ENCODE measurements at places on chromosomes 6 and 20.
A peak's percentile ranks its signal among the peaks of the same experiment; 100 is the strongest.

- H3K36me3 ChIP-seq: no peaks in the 10 kb centered on the region
- no peak for DNase-seq
- no peaks in the 10 kb centered on the region for H3K27me3 ChIP-seq
- H3K4me3 ChIP-seq: no peak overlapping the region
Observed at GRCh38 chr20:33188421-33188820, 20.5 kb downstream of the BPIFA2 start.

- no peaks in the 10 kb centered on the region for H3K36me3 ChIP-seq
- DNase-seq: no peak
- H3K4me1 ChIP-seq: no peaks in the 10 kb centered on the region
Observed at GRCh38 chr6:11448038-11448437, 89.5 kb upstream of the TMEM170B start.

DNA sequence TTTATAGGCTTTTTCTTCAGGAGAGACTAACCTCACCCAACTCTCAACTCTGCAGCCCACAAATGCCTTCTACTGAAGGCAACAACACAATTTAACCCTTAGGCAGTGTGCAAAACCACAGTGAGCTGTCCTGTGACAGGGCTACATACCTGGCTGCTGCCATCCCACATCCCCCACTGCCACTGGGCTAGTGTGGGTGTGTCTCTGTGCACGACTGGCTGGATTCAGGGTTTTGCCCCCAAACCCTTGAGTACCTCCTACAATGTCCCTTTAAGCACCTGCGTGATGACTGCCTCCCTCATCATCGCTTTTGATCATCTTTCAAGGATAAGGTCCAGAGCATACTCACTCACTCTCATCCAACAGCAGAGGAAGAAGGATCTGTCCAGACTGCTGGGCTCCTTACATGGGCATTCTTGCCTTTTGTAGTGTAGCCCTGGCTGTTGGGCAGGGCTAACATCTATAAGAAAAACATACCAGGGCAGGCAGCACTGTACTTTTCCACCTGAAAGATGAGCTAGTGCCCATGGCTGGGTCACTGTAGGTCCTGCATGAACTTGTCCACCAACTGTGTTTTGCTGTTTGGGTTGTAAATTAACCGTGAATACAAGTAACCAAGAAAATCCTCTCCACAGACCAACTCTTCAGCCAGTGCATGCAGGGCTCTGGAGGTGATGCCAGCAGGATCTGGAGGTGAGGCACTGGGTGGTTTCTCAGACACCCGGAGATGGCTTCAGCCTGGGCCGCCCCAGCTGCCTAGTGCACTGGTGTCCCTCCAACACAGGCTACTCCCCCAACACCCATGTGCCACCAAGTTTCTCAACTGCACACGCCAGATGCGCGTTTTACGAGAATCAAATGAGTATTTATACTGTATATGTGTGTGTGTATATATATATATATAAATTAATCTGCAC, 45.2 kb downstream of the PLCG1 start:
- H3K36me3 ChIP-seq: peaks cover 41% of the 10 kb centered on the region
- no peak overlapping the region for H3K4me3 ChIP-seq
- H3K4me1 ChIP-seq: no peaks in the 10 kb centered on the region
- DNase-seq: no peak
- H3K27ac ChIP-seq: no peak overlapping the region

DNA sequence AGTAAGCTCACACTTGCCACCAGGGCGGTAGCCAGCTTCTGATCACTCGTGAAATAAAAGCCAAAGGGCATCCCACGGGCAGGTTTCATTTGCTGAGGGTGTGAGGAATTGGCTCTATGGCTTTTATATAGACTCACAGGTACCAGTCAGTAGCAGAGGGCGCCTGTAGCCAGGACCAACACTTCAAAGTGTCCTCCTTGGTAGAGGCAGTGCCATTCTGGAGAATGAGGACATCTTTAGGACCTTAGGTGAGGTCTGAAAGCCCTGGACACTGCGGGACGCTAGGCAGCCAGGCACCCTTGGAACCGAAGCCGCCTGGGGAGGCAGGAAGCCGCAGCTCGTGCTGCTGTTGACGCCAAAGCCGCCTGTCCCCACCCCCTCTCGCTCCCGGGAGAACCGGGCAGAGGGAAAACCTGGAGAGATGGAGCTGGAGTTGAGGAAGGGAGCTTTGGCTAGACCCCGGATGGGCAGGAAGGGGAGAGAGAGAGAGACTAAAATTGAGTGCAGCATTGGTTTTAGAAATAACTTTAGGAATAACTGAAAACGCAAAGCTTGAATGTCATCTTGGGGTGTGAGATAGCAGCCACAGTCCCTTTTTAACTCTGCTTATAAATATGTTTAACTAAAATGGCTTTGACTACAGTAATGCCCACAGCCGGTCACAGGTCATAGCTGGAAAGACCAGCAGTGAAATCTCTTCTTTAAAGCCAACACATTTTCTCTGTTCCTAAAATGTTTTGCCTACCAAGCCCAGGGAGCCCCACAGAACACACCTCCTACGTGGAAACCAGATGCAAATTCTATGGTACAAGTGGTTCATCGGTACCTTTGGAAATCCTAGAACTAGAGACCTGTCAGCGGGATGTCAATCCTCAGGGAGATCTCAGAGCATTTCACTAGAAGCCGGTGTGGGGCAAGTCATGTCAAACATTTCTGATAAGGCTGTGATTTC, 128.5 kb upstream of the CDYL start:
- peaks cover 15% of the 10 kb centered on the region for H3K4me1 ChIP-seq
- no peaks in the 10 kb centered on the region for H3K36me3 ChIP-seq
- no peaks in the 10 kb centered on the region for H3K27me3 ChIP-seq
- H3K27ac ChIP-seq: peak overlapping the region; percentile 4

DNA sequence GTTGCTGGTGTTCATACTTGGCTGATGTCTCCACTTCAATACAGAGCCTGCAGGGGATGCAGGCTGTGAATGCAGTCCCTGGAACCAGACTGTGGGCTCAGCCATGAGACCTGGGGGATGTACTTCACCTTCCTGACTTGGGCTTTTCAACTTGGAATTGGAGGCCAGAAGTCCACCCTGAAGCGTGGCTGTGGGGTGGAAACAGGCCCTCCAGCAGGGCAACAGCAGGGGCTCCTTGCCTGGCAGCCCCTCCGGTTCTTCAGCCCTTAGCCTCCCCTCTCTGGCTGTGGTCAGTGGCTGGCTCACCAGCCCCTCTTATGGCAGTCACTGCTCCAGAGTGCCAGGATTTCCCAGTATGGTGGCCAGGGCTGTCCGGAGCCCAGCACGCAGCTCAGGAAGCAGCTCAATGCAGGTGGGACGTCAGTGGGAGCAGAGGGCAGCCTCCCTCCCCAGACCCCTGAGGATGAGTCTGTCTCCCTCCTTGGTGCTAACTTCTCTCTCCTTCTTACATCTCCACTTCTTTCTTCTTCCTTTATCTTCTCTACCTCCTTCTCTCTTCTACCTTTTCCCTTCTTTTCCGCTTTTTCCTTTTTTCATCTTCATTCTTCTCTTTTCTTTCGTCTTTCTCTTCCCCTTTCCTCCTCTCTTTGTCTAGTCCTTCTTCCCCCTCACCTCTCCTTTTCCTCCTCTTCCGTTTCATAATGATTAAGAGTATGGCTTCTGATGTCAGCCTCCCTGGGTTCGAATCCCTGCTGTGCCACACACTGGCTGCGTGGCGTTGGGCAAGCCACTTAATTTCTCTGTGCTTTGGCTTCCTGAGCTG, 45.3 kb downstream of the SLC52A3 start:
- H3K27me3 ChIP-seq: peaks cover 58% of the 10 kb centered on the region
- no peaks in the 10 kb centered on the region for H3K4me1 ChIP-seq
- no peak overlapping the region for H3K27ac ChIP-seq
- no peak overlapping the region for H3K4me3 ChIP-seq

DNA sequence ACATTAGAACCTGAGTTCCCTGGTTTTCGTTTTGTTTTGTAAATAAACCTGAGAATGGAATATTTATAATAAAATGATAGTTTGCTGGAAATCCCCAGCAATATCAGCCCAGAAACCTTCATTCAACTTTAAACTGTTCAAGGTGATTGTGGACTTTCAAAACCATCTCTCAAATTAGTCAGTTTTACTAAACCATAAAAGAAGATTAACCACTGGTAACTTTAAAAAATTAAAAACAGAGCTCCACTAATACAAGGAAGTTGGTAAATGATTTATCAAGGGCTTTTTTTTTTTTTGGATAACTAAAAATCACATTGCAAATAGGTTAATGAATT, 10.0 kb downstream of the MBOAT1 start:
- peaks cover 2% of the 10 kb centered on the region for H3K36me3 ChIP-seq
- peak overlapping the region; percentile 69 for H3K27ac ChIP-seq
- H3K4me3 ChIP-seq: no peak overlapping the region

GRCh38 chr20:47300071-47300470, 56.4 kb downstream of the ZMYND8 start:
- H3K4me3 ChIP-seq: no peak overlapping the region
- no peak overlapping the region for H3K27ac ChIP-seq
- H3K36me3 ChIP-seq: peaks cover 46% of the 10 kb centered on the region
- no peaks in the 10 kb centered on the region for H3K27me3 ChIP-seq
- H3K4me1 ChIP-seq: peaks cover 15% of the 10 kb centered on the region
